ENCODE measurements at places on chromosomes 2 and 18. TPM values are rescaled to one million over a fixed set of nuclear protein-coding genes. Genes with fewer than 3 reads are reported as not detected.

- no peak overlapping the region for H3K4me3 ChIP-seq
- peak; percentile 79 for DNase-seq
- H3K4me1 ChIP-seq, result no peaks in the 10 kb centered on the region
- no peaks in the 10 kb centered on the region for H3K27me3 ChIP-seq
- H3K27ac ChIP-seq, result no peak overlapping the region
- H3K36me3 ChIP-seq, result no peaks in the 10 kb centered on the region
Measured at GRCh38 chr2:222451224-222451674, 26.9 kb downstream of the SGPP2 start.

DNA sequence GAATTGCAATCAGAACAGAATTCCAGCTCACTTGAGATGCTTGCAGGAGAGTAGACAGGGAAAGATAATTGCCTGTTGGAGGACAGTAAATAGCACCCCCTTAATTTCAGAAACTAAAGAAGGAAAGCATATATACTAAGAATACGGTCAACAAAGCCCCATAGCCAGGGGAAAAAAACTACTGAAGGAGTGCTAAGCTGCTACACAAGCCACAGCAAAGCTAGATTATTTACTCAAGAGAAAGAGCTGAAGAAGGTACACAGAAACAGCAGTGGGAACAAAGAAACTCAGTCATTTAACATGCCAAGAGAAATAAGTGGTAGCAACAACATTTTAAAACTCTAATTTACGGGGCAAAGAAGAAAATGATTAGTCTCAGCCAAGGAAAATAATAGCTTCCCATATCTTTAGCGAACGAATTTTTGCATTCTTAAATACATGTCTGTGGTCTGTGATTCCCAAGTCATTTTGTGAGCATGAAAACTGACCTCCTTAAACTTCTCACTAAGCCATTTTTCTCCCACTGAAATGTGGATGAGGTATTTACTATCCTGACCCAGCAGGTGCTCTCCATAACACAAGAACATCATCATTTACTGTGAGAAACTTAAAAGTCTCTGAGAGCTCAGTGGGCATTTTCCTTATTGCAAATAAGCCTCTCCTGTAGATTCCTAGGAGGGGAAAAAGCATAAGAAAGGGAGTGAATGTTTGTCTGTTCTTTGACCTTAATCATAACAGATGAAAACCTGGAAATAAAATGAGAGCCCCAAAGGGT, 196.0 kb downstream of the PAX3 start:
- no peak overlapping the region for H3K27ac ChIP-seq
- H3K4me3 ChIP-seq, result no peak overlapping the region
- no peaks in the 10 kb centered on the region for H3K27me3 ChIP-seq
- DNase-seq, result no peak
- H3K36me3 ChIP-seq, result no peaks in the 10 kb centered on the region

DNA sequence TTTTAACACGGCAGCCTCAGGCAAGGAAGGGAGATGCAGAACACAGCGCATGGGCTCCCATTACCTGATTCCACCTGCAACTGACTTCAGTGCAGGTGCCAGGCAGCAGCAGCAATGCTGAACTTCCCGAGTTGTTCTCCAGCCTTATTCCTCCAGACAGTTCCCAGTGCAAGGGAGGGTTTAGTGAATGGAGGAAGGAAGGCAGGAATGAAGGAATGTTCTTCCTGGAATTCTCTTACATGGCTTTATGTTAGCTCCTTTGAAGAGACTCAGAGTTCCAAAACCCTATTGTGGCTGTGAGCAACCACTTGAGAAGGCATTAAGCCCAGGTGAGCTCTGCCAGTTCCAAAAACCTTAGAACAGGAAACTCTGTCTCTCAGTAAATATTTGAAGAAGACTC, 45.5 kb downstream of the SERPINB7 start:
- H3K27me3 ChIP-seq, result no peaks in the 10 kb centered on the region
- no peak overlapping the region for H3K27ac ChIP-seq
- no peaks in the 10 kb centered on the region for H3K36me3 ChIP-seq
- no peak for DNase-seq

- H3K36me3 ChIP-seq, result no peaks in the 10 kb centered on the region
- no peak overlapping the region for H3K27ac ChIP-seq
- no peaks in the 10 kb centered on the region for H3K27me3 ChIP-seq
- H3K4me1 ChIP-seq, result no peaks in the 10 kb centered on the region
- no peak overlapping the region for H3K4me3 ChIP-seq
Measured at GRCh38 chr18:36729197-36729596, 99.6 kb downstream of the TPGS2 start.

- H3K4me3 ChIP-seq, result no peak overlapping the region
Measured at GRCh38 chr18:38902796-38903195, 1337.2 kb upstream of the CELF4 start.

DNA sequence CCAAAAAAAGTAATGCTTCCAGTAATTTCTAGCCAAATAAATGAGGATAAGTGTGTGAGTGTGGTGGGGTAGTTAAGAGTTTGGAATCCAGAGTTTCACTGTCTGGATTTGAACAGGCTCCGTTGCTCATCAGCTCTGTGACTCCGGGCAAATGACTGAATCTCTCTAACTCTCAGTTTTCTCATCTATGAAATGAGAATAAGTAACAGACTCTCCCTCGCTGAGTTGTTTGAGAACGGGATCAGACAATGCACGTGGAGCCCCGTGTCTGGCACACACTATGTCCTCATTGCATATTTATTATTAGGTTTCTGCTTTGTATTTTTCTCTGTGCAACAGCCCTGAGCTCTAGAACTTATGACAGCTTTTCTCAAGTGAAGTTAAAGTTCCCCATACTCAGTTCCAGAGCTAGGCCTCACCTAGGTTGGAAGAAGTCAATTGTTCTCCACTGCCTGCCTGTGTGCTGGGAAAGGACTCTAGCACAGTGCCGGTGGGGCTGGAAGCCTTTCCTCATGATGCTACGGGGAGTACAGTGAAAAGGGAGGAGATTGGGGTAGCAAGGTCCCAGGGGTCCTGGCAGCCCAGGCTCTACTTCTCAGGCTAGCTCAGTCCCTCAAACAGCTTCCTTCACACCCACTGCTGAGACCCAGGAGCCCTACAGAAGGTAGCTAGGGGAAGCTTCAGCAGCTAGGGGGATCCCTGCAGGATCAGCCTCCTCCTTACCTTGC, 1.7 kb upstream of the ICOS start:
- DNase-seq, result no peak
- no peaks in the 10 kb centered on the region for H3K27me3 ChIP-seq
- no peak overlapping the region for H3K4me3 ChIP-seq
- H3K27ac ChIP-seq, result no peak overlapping the region

DNA sequence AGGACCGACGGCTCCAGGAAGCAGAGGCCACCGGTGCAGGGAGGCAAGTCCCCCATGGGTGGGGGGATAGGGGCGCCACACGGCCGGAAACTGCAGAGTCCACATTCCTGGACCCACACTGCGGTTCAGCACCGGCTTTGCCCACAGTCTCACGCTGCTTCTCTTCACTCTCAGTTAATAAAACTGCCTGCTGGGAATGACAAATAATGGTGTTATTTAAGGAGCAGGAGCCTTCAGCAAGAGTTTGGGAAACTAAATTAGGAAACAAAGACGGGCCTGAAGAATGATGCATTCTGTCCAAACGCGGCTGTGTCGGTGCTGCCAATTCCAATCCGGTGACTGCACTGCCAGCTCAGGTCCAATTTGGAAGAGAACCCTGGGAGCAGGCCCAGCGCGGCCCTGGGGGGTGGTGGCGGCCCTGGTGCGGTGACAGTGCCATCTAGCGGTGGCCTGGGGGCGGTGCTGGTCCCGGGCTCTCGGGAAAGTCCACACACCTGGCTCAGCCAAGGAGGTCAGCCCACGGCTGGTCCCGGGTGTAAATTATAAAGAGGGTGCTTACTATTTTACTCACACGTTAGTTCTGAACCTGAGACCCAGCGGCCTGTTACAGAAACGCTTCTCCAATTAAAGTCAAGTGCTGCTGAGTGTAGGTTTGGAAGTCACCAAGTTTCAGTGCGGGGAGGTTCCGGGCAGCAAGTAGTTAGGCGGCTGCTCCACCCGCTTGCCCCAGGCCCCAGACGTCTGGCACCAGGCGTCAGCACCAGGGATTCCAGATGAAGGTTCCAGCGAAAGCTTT, 73.1 kb upstream of the PXDN start:
- H3K36me3 ChIP-seq, result no peaks in the 10 kb centered on the region
- H3K4me3 ChIP-seq, result no peak overlapping the region
- H3K4me1 ChIP-seq, result peaks cover 12% of the 10 kb centered on the region
- H3K27me3 ChIP-seq, result no peaks in the 10 kb centered on the region
- peak; percentile 98 for DNase-seq

DNA sequence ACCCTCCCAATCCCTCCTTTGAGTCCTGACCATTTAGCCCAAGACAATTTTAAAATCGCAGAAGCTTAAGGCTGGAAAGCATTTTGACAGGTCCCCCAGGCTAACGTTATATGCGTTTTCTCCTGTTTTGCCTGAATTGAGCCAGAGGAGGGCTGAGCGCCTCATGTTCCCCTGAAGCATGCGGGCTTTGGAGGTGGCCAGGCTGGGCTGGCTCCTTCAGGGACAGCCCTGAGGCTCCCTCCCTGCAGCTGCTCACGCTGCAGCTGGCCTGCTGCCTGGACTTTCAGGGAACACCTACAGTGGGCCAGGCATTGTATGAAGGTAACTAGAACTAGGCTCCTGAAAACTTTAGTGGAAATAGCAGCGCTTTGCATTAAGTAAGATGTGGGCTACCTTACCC, 179.2 kb downstream of the ACKR3 start:
- no peak overlapping the region for H3K4me3 ChIP-seq
- DNase-seq, result peak; percentile 52
- no peak overlapping the region for H3K27ac ChIP-seq
- H3K4me1 ChIP-seq, result peaks cover 9% of the 10 kb centered on the region

The APLF gene
- polyA plus RNA-seq, result 0.89 TPM

The SRD5A2 gene
- 0.35 TPM for polyA plus RNA-seq

GRCh38 chr2:9693196-9693491, 62.3 kb upstream of the YWHAQ start:
- H3K36me3 ChIP-seq, result no peaks in the 10 kb centered on the region
- DNase-seq, result no peak
- no peak overlapping the region for H3K27ac ChIP-seq
- no peak overlapping the region for H3K4me3 ChIP-seq

The E2F6 gene
- polyA plus RNA-seq, result 8.5 TPM

DNA sequence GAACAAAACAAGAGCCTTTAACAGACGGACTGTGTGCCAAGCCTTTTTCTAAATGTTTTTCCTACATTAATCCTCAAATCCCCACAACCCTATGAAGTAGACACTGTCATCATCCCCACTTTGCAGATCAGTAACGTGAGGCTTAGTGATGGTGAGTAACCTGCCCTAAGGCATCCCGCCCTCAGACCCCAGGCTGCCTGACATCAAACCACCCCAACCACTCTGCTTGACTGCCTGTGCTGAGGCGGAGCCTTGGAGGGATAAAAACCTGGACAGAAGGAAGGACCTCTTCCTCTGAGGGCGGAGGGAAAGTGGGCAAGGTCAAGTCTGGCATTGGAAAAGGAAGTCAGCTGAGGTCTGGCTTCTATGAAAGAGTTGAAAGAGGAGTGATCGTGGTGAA, 104.6 kb downstream of the SP3 start:
- H3K4me1 ChIP-seq, result no peaks in the 10 kb centered on the region
- no peak for DNase-seq
- H3K4me3 ChIP-seq, result no peak overlapping the region

- no peaks in the 10 kb centered on the region for H3K27me3 ChIP-seq
- no peak overlapping the region for H3K4me3 ChIP-seq
- H3K27ac ChIP-seq, result no peak overlapping the region
- no peak for DNase-seq
- peaks cover 12% of the 10 kb centered on the region for H3K36me3 ChIP-seq
Measured at GRCh38 chr2:25274868-25275574, 66.7 kb downstream of the DNMT3A start.

- no peaks in the 10 kb centered on the region for H3K27me3 ChIP-seq
- no peak overlapping the region for H3K4me3 ChIP-seq
- no peaks in the 10 kb centered on the region for H3K36me3 ChIP-seq
- H3K27ac ChIP-seq, result no peak overlapping the region
- no peaks in the 10 kb centered on the region for H3K4me1 ChIP-seq
Measured at GRCh38 chr2:223519471-223519870, 82.7 kb downstream of the SCG2 start.

The PARD6G gene
- 1.9 TPM for polyA plus RNA-seq

The GALNT14 gene
- polyA plus RNA-seq, result 2.8 TPM

DNA sequence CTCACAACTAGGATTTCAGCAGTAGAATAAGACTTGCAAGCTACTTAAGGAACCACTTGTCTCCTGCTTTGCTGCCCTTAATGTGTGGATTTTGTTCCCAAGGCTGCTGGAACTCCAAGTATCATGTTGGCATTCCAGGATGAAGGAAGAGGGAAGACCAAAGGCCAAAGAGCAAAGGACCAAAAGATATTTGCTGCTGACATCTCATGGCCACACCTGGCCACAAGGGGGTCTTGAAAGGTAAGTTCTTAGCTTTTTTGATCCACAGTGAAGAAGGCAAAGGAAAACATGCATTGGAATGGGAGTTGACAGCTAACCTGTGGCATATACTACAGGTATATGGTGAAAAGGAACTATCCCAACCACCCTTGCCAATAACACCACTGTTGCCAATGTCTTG, 3.9 kb upstream of the MATN3 start:
- H3K36me3 ChIP-seq, result no peaks in the 10 kb centered on the region
- peaks cover 2% of the 10 kb centered on the region for H3K27me3 ChIP-seq
- H3K4me1 ChIP-seq, result peaks cover 4% of the 10 kb centered on the region
- no peak overlapping the region for H3K27ac ChIP-seq
- DNase-seq, result no peak

DNA sequence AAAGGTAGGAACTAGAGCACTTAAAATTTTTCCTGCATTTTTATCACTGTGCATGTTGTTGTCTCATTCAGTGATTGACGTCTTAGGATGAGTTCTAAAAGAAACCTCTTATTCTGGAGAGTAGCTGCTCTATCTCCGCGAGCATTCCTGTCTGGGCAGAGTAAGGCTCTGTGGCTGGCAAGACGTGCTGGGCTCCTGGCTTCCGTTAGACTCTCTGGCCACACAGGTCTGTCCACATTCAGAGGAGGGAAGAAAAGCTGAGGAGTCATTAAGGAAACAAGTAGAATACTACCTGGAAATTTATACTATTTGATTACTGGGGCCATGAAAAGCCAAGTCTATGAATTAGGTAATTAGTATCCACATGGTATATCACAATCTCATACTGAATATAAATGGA, 138.0 kb upstream of the DNMT3A start:
- peak; percentile 28 for DNase-seq
- no peaks in the 10 kb centered on the region for H3K27me3 ChIP-seq
- H3K27ac ChIP-seq, result no peak overlapping the region
- H3K4me3 ChIP-seq, result no peak overlapping the region
- H3K4me1 ChIP-seq, result peaks cover 9% of the 10 kb centered on the region
